PC-9 (cell line): ENCODE measurements at places on chromosomes 1 and 21.

- H3K27me3 ChIP-seq: no peaks in the 10 kb centered on the region
- H3K4me3 ChIP-seq: no peak overlapping the region
- H3K4me1 ChIP-seq: peaks cover 42% of the 10 kb centered on the region
- no peaks in the 10 kb centered on the region for H3K36me3 ChIP-seq
- DNase-seq: no peak
- H3K27ac ChIP-seq: no peak overlapping the region
Measured at GRCh38 chr1:161720422-161720821, 922 bp upstream of the FCRLB start.

DNA sequence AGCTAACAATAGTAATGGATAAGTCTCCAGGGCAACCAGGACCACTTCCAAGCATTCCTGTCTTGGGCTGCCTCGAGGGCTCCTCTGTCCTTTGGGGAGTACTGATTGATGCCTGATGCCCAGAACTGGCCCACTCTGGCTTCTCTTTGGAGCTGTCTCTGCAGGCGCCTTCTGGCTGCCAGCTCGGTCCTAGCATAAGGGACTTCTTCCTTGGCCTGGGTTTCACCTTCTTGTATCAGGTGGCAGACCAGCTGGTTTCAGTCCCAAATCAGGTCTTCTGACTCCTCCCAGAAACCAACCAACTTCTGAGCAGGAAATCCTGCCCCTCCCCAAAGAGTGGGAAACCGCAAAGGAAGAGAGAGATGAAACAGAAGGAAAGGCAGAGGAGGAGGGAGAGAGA, 10.6 kb downstream of the G0S2 start:
- no peaks in the 10 kb centered on the region for H3K36me3 ChIP-seq
- no peak overlapping the region for H3K4me3 ChIP-seq

GRCh38 chr1:42328916-42329496, 6.0 kb downstream of the FOXJ3 start:
- DNase-seq: no peak
- no peaks in the 10 kb centered on the region for H3K27me3 ChIP-seq
- peaks cover 25% of the 10 kb centered on the region for H3K4me1 ChIP-seq
- peaks cover 4% of the 10 kb centered on the region; the same call in 1 of the 2 replicates for H3K36me3 ChIP-seq
- H3K27ac ChIP-seq: no peak overlapping the region

- peaks cover 19% of the 10 kb centered on the region; the same call in 1 of the 2 replicates for H3K27me3 ChIP-seq
- no peak for DNase-seq
- H3K27ac ChIP-seq: no peak overlapping the region
- no peak overlapping the region for H3K4me3 ChIP-seq
- H3K4me1 ChIP-seq: no peaks in the 10 kb centered on the region
Measured at GRCh38 chr1:175604942-175605286, 138.5 kb downstream of the TNR start.

DNA sequence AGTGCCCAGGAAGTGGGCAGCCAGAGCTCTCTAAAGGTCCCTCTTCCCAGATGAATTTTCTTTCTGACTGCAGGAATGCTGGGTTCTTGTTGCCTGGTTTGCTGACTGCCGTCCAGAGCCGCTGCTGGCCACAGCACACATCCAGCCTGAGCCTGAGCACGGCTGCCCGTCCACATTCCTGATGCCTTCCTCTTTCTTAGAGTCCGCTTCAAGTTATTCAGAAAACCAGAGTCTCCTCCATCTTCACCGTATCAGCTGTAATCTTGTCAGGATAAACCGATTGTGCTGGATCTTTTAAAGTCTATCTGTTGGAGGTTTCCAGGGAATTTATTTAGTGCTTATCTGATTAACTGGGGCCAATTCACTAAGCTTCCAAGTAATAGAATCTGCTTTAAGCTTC, 84.8 kb upstream of the BCAR3 start:
- peaks cover 92% of the 10 kb centered on the region for H3K36me3 ChIP-seq
- DNase-seq: no peak
- peaks cover 100% of the 10 kb centered on the region for H3K4me1 ChIP-seq
- no peaks in the 10 kb centered on the region for H3K27me3 ChIP-seq
- peak overlapping the region; percentile 35 for H3K27ac ChIP-seq
- no peak overlapping the region for H3K4me3 ChIP-seq

DNA sequence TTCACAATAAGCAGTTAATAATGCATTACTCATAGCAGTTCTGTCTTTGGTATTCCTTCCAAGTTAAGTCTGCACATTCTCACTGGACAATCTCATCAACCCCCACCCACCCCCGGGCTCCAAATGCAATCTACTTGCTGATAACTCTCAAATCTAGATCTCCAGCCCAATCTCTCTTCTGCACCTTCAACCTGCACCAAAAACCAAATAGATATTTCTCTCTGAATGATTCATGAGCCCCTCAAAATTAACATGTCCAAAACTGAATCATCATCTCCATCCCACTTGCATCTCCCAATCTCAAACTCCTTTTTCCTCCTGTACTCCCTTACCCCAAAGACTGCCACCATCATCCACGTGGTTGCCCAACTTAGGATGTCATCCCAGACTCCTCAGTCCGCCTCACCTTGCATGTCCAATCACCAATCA, 2.7 kb downstream of the DOCK7 start:
- no peaks in the 10 kb centered on the region for H3K27me3 ChIP-seq
- H3K4me3 ChIP-seq: no peak overlapping the region
- H3K27ac ChIP-seq: no peak overlapping the region
- no peak for DNase-seq
- H3K4me1 ChIP-seq: peaks cover 56% of the 10 kb centered on the region

DNA sequence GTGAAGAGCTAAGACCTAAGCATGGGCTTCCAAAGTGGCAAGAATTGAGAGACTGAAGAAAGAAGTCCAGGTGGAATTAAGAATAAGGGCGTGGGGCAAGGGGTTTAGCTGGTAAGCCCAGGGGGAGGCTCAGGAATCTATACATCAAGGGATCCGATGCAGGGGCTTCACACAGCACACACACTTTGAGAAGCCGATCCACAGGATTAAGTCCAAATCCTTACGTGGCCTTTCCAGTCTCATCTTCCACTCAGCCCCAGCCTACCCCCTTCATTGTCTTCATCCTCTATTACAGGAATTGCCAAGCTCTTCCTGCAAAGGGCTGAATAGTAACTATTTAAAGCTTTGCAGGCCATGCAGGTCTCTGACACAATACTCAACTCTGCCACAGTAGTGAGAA, 101.3 kb downstream of the TGFBR3 start:
- no peak overlapping the region for H3K4me3 ChIP-seq
- no peaks in the 10 kb centered on the region for H3K27me3 ChIP-seq
- no peaks in the 10 kb centered on the region; the same call in 1 of the 2 replicates for H3K4me1 ChIP-seq
- no peak for DNase-seq
- H3K36me3 ChIP-seq: no peaks in the 10 kb centered on the region

DNA sequence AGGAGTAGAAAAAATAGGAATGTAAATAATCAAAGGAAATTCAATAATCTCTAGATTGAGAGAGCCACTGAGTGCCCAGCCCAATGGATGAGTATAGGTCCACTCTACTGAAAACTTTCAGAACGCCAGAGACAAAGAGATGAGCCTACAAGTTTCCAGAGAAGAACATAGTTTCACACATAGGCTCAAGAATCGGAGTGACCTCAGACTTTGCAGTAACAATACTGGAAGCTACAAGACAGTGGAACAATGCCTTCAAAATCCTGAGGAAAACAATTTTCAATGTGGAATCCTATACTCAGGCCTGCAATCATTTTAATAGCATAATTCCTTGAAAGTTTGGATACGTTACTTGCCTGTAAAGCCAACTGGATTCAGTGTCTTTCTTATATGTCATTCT, 11.0 kb downstream of the GJA4 start:
- H3K36me3 ChIP-seq: no peaks in the 10 kb centered on the region
- DNase-seq: no peak
- no peaks in the 10 kb centered on the region for H3K27me3 ChIP-seq
- no peak overlapping the region for H3K27ac ChIP-seq
- H3K4me1 ChIP-seq: no peaks in the 10 kb centered on the region

DNA sequence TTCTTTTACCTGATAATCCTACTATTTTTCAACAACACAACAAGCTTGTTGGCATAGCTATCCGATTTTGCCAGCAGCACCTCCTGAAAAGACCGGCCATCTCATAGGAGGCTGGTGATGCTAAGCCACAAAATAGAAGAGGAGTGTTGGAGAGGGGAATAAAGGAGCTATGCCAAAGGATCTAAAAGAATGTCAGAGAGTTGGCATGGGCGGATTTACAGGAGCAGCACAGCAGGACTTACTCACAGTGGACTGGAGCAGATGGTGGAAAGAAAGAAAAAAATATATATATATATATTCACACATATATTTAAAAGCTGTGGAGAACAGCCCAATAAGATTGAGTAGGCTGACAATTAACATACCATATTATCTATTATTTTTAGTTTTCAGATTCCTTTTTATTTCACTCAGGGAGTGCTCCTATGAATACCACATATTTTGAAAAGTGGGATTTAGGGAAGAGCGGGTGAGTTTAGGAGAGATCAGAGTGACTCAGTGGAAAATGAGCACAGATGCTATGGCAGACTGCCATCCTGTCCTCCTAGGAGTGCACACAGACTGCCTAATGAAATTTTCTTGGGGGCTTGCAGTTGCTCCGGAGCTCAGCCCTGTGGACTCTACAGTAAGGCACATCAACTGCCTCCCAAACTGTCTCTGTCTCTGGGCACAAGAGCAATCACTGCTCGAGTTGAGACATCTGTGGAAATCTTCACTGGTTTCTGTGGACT, 394.4 kb upstream of the CHRM3 start:
- DNase-seq: no peak
- H3K27me3 ChIP-seq: no peaks in the 10 kb centered on the region
- no peak overlapping the region for H3K4me3 ChIP-seq
- H3K36me3 ChIP-seq: no peaks in the 10 kb centered on the region
- no peak overlapping the region for H3K27ac ChIP-seq

DNA sequence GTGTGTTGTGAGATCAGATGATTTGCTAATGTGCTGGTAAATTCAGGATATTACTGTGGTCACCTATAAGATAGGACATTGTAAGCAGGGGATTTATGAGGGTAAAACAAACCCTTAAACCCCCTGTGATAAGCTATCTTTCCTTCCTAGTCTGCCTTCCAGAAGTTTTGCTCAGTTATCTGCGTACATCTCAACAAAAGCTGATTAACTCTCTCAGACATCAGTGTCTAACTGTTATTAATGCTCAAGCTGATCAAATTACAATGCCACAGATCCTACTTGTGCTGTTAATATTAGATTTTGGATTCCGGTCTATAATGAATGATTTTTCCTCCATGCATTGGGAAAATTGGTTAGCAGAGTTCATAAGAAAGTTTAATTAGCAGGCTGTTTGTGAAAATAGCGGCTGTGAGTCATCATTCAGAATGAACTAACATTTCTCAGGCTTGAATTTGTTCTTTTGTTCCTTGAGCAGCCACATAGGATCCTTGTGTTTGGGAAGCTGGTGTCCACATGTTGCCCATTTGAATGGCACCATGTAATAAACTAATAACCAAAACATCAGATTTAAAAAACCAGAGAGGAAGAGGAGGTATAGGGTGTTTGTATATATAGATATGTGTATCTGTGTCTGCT, 48.7 kb downstream of the ELAVL4 start:
- H3K27ac ChIP-seq: no peak overlapping the region
- no peaks in the 10 kb centered on the region for H3K36me3 ChIP-seq
- H3K4me3 ChIP-seq: no peak overlapping the region
- no peak for DNase-seq

- H3K4me3 ChIP-seq: no peak overlapping the region
- H3K27me3 ChIP-seq: no peaks in the 10 kb centered on the region
- H3K4me1 ChIP-seq: no peaks in the 10 kb centered on the region
- DNase-seq: no peak
- no peaks in the 10 kb centered on the region for H3K36me3 ChIP-seq
- no peak overlapping the region for H3K27ac ChIP-seq
Measured at GRCh38 chr1:64525116-64525686, 55.3 kb downstream of the CACHD1 start.

- no peak for DNase-seq
- H3K4me1 ChIP-seq: no peaks in the 10 kb centered on the region
- no peaks in the 10 kb centered on the region for H3K36me3 ChIP-seq
- H3K4me3 ChIP-seq: no peak overlapping the region
- H3K27ac ChIP-seq: no peak overlapping the region
Measured at GRCh38 chr21:42080788-42081083, 9.6 kb downstream of the UMODL1 start.

- no peak overlapping the region for H3K27ac ChIP-seq
- H3K4me3 ChIP-seq: no peak overlapping the region
- H3K27me3 ChIP-seq: no peaks in the 10 kb centered on the region
- no peak for DNase-seq
- peaks cover 18% of the 10 kb centered on the region for H3K4me1 ChIP-seq
Measured at GRCh38 chr1:109724933-109725332, 12.9 kb downstream of the GSTM5 start.

- no peaks in the 10 kb centered on the region for H3K27me3 ChIP-seq
- no peak overlapping the region for H3K4me3 ChIP-seq
- no peak for DNase-seq
- peaks cover 10% of the 10 kb centered on the region for H3K4me1 ChIP-seq
- H3K27ac ChIP-seq: no peak overlapping the region
- H3K36me3 ChIP-seq: no peaks in the 10 kb centered on the region
Measured at GRCh38 chr1:101190441-101190840, 46.4 kb upstream of the S1PR1 start.

- H3K27me3 ChIP-seq: peaks cover 56% of the 10 kb centered on the region
- no peaks in the 10 kb centered on the region for H3K4me1 ChIP-seq
- no peak overlapping the region for H3K4me3 ChIP-seq
- H3K27ac ChIP-seq: no peak overlapping the region
Measured at GRCh38 chr1:7642781-7643529, 128.1 kb upstream of the VAMP3 start.

- no peaks in the 10 kb centered on the region for H3K36me3 ChIP-seq
- no peak overlapping the region for H3K27ac ChIP-seq
- H3K4me1 ChIP-seq: no peaks in the 10 kb centered on the region
- peak; percentile 21 for DNase-seq
Measured at GRCh38 chr1:103265551-103265950, 157.2 kb upstream of the COL11A1 start.

DNA sequence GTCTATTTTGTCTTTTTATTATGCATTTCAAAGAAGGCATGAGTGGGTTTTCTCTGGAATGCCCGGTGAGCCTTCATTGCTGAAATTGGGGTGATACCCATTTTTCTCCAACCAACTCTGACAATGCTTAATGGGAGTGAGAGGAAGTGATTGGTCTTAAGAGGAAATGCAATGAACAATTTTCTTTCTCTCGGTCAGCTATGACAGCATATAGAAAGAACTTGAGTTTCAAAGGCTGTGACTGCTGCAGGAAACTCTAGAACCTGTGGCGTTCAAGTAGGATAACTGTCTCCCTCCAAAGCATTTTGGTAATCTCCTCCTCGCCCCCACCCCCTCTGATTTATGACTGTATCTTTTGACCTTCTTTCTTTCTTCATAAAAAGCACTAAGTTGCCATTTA, 155.9 kb downstream of the LYPLAL1 start:
- no peaks in the 10 kb centered on the region for H3K27me3 ChIP-seq
- no peak for DNase-seq
- no peak overlapping the region for H3K4me3 ChIP-seq

GRCh38 chr1:232218955-232219865, 410.7 kb downstream of the SIPA1L2 start:
- H3K4me3 ChIP-seq: no peak overlapping the region
- peaks cover 11% of the 10 kb centered on the region; the same call in 1 of the 2 replicates for H3K4me1 ChIP-seq
- no peaks in the 10 kb centered on the region for H3K27me3 ChIP-seq
- H3K36me3 ChIP-seq: no peaks in the 10 kb centered on the region
